ENCODE measurements at places on chromosomes 1 and 21. TPM values are rescaled to one million over a fixed set of nuclear protein-coding genes. Genes with fewer than 3 reads are reported as not detected.

CYP4X1 gene
- total RNA-seq = 24.3 TPM

HNRNPCL1 gene
- total RNA-seq = not detected

DNA sequence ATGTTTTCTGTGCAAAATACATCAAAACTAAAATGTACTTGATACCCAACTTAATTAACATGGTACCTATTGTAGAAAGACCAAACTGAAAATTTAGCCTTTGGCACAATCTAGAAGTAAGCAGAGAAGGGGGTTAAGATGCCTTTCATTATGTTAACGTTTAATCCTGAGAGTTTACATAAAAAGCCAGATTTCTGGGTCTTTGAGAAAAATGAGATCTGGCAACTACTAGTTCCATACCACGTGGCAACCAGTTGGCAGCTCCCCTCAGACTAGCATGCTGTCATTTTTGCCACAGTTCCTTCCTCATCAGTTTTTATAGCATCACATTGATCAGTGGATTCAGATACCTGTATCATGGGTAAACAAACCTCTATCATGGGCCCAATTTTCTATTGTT lies 1.5 kb downstream of the RO60 start:
- DNase-seq = no peak

- no peak for DNase-seq
These were observed 38.4 kb upstream of the RBM34 start for GRCh38 chr1:235199441-235199840.

WDTC1 gene
- total RNA-seq = 39.6 TPM

GRCh38 chr1:152182944-152183361 lies 23.9 kb upstream of the RPTN start:
- no peak for DNase-seq

Data from sciatic nerve (tissue), 2 donors.